Uterus (tissue), 4 donors: ENCODE measurements at places on chromosomes 13 and 19.
A peak's percentile ranks its signal among the peaks of the same experiment; 100 is the strongest.

- DNase-seq = no peak
- H3K27me3 ChIP-seq = no peaks in the 10 kb centered on the region
- no peaks in the 10 kb centered on the region for H3K36me3 ChIP-seq
- H3K4me1 ChIP-seq = no peaks in the 10 kb centered on the region
- no peak overlapping the region for H3K4me3 ChIP-seq
Measured at GRCh38 chr13:111626371-111627305, 306.2 kb downstream of the TEX29 start.

DNA sequence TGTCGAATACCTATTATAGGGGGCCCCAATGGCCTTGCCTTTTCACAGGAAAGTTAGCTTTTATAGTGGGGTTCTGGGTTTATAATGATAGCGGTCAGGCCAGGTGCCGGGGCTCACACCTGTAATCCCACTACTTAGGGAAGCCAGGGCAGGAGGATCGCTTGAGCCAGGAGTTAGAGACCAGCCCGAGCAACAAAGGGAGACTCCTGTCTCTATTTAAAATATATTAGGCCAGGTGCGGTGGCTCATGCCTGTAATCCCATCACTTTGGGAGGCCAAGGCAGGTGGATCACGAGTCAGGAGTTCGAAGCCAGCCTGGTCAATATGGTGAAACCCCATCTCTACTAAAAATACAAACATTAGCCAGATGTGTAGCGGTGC is 7.3 kb downstream of the RPS11 start:
- no peak overlapping the region for H3K4me3 ChIP-seq
- no peak for DNase-seq
- H3K27me3 ChIP-seq = no peaks in the 10 kb centered on the region

DNA sequence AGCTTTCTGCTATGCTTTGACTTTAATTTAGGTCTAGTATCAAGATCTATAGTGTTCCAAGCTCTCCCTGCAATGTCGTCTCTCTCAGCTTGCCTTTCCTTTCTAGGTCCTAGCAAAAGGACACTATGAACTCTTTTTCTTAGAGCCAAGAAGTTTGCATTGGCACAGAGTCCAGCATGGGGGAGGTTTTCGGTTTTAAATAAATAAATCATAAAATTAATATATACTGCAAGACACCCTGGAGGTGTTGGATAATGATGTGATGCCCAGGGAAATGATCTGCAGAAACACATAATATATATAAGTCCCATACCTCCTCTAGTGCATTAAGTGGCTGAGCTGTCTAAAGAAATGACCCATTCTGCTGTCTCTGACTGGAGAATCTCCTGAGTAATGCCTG is 316.4 kb upstream of the MAB21L1 start:
- H3K4me1 ChIP-seq = no peaks in the 10 kb centered on the region
- no peak for DNase-seq
- no peaks in the 10 kb centered on the region for H3K36me3 ChIP-seq
- H3K27me3 ChIP-seq = no peaks in the 10 kb centered on the region
- H3K4me3 ChIP-seq = no peak overlapping the region

DNA sequence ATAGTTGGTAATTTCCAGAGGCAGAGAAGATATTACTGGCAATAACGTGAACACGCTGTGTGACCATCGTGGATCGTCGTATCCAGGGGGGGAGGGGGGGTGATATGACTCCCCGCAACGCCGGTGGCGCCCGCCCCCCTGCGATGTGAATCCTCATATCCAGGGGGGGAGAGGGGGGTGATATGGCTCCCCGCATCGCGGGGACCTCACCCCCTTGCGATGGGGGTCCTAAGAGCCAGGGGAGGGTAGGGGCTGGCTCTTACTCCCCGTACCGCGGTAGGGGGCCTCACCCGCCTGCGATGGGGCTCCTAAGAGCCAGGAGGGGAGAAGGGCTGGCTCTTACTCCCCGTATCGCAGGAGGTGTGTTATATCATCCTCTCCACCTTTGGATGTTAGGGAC is 31.3 kb upstream of the RGCC start:
- no peaks in the 10 kb centered on the region for H3K27me3 ChIP-seq
- no peaks in the 10 kb centered on the region for H3K36me3 ChIP-seq
- no peak overlapping the region for H3K4me3 ChIP-seq
- no peaks in the 10 kb centered on the region for H3K4me1 ChIP-seq
- DNase-seq = no peak

DNA sequence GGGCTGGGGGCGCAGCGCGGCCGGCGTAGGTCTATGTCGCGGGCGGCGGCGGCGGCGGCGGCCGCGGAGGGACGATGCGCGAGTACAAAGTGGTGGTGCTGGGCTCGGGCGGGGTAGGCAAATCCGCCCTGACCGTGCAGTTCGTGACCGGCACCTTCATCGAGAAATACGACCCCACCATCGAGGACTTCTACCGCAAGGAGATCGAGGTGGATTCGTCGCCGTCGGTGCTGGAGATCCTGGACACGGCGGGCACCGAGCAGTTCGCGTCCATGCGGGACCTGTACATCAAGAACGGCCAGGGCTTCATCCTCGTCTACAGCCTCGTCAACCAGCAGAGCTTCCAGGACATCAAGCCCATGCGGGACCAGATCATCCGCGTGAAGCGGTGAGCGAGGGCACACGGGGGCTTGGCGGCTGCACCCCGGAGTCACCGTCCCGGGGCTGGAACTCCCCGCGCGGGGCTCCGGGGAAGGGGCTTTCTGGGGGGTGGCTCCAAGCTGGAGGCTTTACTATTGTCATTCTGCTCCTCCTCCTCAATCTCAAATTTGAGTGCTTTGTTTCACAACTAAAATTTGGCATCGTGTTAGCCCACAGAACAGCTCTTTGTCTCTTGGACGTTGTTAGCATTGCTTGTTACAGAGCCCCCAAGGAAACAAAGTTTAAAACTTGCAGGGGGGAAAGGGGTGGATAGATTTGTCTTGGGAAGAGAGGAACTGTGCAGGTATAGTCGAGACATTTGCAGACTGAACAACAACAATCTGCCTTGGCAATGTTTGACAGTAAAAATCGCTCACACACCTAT is 630 bp downstream of the RAP2A start:
- H3K4me1 ChIP-seq = no peaks in the 10 kb centered on the region
- DNase-seq = peak; percentile 44
- no peaks in the 10 kb centered on the region for H3K27me3 ChIP-seq
- H3K27ac ChIP-seq = peak overlapping the region; percentile 100
- H3K4me3 ChIP-seq = peak overlapping the region; percentile 88
